ENCODE measurements at places on chromosomes 13 and 19. TPM values are rescaled to one million over a fixed set of nuclear protein-coding genes. Genes with fewer than 3 reads are reported as not detected.

SIGLEC14 gene
- polyA plus RNA-seq: 0.34 TPM

ZNF432 gene
- polyA plus RNA-seq: 2.6 TPM

EDNRB gene
- polyA plus RNA-seq: 9.6 TPM

KCNC3 gene
- 12.3 TPM for polyA plus RNA-seq

ERF gene
- 30.1 TPM for polyA plus RNA-seq

GARRE1 gene
- 11.7 TPM for polyA plus RNA-seq

TTC9B gene
- 25.0 TPM for polyA plus RNA-seq

DNA sequence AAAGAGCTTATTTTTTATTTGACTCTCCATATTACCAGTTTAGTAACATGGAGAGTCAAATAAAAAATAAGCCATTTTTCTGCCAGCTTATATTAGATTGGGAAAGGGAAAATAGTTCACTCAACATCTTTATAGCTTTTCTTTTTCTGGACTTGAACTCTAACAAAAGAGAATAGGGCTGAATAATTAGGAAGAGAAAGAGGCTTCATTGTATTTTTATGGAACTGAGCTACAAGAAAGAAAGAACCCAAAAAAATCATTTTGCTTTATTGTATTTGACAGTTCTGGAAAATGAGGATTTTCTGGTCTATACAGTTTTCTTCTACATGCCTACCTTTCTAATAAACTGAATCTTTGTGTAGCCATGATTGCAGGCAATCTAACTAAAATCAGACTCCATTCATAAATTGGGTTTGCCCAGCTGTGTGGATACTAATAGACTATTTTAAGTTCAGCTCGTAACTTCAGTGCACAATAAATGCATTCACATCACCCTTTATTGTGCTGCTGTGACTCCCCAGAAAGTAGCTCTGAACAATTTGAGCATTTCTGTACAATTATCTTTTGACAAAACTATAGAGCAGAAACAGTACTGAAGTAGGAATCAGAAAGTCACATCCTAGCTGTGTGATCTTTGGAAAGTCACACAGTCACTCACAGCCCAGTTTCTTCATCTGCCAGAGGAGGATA is 115.3 kb downstream of the STOML3 start:
- DNase-seq: peak; percentile 36

DNA sequence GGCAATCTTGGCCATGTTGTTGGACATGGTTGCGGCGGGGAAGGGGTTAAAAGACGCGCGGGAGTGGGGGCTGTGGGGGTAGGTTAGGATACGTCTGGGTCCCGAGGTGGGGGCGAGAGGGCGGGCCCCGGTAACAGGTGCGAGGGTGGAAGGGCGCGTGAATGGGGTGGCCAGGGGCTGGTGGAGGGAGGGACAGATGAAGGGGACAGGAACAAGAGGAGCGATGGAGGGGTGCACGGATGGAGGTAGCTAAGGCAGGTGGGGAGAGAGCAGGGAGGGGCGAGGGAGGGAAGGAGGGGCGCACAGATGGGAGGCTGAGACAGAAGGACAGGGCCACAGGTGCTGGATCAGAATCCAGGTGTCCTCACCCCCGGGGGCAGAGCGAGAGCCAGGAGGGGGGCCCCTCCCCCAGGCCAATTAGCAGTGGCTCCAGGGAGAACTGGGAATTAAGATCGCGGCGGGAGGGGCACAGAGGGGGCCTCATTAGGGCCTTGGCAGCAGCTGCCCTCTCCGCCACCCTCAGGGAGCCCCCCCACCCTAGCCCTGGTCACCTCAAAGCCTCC is 1.3 kb downstream of the GNG8 start:
- DNase-seq: no peak

- DNase-seq: no peak
Observed at GRCh38 chr19:47321630-47322029, 10.3 kb upstream of the C5AR2 start.

- DNase-seq: peak; percentile 75
Observed at GRCh38 chr19:49331616-49332055, 3.6 kb upstream of the CD37 start.

GRCh38 chr19:47663911-47664771 is 49.1 kb upstream of the EHD2 start:
- peak; percentile 36 for DNase-seq

- DNase-seq: no peak
Observed at GRCh38 chr19:39436350-39436716, 584 bp upstream of the RPS16 start.

DNA sequence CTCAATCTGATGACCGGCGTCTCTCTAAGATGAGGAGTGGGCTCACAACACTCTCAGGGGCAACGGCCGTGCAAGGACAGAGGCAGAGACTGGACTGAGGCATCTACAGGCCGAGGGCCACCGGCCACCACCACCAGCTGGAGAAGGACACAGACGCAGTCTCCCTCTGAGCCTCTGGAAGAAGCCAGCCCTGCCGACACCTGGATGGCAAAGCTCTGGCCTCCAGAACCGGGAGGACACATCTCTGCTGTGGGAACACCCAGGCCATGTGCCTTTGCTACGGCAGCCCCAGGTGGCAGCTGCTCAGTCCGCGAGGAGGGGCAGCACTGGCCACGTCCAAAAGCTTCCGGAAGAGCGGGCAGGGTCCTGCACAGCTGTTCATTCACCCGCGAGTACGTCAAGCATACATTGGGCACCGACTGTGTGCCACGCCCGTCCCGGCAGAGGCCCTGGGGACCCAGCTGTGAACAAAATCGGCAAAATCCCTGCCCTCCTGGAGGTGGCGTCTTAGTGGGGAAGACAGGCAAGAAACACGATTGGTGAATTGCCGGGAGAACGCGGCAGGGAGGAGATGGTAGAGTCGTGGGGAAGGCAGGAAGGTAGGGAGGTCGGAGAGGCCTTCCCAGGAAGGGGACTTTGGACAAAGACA is 17.1 kb downstream of the C2CD4C start:
- DNase-seq: no peak

DNA sequence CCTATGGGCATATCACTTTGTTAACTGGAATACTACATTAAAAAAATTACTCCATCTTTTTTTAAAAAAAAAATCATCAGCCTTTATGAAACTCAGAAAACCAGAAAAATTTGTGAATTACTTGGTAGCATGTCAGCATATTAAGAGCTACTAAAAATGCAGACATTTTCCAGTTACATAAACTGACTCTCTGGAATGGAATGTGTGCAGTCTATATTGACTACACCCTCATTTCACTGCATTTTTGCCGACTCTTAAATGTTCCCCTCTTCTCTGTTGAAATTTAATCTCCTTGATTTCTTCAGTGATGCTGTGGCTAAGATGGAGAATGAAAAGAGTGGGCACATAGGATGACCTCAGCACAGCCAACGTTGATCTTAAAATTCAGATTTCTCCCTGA is 393.8 kb downstream of the ITGBL1 start:
- DNase-seq: no peak

GRCh38 chr19:28883241-28883693 is 329.7 kb downstream of the UQCRFS1 start:
- peak; percentile 67 for DNase-seq

DNA sequence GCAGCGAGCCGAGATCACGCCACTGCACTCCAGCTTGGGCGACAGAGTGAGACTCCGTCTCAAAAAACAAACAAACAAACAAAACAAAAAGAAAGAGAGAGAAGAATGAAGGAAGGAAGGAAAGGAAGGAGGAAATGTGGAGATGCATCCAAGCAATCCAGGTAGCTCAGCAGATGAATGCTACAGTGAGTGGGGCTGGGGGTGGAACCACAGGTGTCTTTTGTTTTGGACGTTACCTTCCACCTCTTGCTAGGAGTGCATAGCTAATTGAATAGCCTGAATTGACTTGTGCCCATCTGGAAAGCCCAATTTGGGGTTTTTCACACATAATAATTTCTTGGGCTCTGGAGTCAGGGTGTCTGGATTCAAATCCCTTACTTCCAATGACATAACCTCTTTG is 66.0 kb upstream of the GTF3A start:
- DNase-seq: no peak

GRCh38 chr13:31747966-31748365 is 8.6 kb downstream of the RXFP2 start:
- no peak for DNase-seq

GRCh38 chr13:68834375-68834774 is 1273.3 kb upstream of the ATXN8OS start:
- DNase-seq: peak; percentile 0

GRCh38 chr13:49213997-49214916 is 5.9 kb upstream of the MLNR start:
- DNase-seq: no peak

GRCh38 chr13:34751492-34751891 is 190.6 kb upstream of the NBEA start:
- DNase-seq: no peak

DNA sequence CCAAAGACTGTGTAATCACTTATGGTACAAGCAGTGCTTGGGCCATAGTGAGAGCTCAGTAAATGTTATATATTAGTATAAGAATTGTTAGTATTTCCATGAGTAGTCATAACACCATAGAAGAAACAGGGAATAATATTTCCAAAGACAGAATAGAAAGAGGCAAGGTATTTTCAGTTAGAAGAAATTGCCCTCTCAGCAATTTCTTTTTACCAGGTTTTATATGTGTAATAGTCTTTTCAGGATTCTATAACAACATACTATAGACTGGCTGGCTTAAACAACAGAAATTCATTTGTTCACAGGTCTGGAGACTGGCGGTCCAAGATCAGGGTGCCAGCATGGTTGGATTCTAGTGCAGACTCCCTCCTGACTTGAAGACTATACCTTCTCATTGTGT is 485.7 kb downstream of the FOXO1 start:
- DNase-seq: no peak

- DNase-seq: no peak
Observed at GRCh38 chr13:93180356-93180969, 46.1 kb upstream of the GPC6 start.

DNA sequence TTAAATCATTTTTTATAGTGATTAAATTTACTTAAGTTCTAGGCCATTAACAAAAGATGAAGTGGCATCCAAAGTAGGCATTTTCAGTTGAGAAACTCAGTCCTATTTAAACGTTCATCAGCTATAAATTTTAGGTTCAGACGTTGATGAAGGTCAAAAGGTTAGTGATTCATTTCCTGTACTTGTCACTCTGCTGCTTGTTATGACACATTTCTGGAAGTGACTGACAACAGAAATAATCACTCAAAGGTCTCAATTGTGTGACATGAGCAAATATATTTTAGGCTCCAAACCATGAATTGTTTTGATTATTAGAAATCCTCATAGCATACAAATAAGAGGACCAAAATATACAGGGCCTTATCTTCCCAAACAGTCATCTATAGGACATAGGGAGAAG is 10.3 kb upstream of the EDNRB start:
- no peak for DNase-seq

DNA sequence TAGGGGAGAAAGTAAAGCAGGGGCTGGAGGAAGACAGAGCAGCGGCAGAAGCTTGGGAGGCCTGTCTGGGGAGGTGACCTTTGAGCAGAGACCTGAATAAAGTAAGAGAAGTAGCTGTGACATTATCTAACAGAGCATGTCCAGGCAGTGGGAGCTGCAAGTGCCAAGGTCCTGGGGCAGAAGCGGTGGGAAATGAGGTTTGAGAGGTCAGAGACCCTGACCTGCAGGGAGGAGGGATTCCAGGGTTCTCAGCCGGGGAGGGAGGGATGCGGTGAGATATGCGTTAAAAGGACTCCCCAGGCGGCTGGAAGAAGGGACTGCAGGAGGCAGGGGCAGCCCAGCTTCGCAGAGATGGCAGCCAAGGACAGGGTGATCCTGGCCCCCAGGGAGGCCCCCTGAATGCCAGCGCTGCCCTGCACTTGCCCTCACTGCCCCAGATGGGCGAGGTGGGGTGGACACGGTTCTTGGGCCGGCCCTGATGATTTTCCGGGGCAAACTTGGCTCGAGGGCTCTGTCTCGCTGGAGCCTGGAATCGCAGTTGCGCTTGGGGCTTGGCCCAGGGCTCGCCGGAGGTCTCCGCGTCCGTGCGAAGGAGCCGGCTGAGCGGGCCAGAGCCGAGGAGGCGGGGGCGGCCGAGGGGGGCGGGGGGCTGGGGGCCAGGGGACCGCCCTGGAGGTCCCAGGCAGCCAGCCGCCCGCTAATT is 3.2 kb downstream of the CRLF1 start:
- DNase-seq: no peak

GRCh38 chr19:2288818-2289713 is 7.1 kb upstream of the PEAK3 start:
- no peak for DNase-seq

DNA sequence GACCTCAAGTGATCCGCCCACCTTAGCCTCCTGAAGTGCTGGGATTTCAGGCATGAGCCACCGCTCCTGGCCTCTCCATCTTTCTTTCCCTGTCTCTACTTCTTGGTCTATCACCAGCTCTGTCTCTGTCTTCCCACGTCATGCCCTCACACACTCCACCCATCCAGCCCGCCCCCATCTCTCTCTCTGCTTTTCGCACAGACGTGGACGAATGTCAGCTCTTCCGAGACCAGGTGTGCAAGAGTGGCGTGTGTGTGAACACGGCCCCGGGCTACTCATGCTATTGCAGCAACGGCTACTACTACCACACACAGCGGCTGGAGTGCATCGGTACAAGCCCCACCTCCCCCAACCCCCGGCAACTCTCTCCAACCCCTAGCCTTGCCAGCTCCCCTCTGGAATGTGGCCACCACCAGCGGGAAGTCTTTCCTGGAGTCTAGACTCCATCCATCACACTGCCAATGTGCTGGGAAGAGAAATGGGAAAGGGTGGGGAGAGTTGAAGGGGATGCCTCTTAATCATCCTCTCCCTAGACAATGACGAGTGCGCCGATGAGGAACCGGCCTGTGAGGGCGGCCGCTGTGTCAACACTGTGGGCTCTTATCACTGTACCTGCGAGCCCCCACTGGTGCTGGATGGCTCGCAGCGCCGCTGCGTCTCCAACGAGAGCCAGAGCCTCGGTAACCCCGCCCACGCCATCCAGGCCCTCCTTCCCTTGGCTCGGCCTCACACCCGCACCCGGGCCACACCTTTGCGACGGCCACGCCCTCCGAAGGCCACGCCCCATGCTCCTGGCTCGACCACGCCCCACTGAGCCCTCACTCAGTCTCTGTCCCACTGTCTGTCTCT is 22.5 kb downstream of the LTBP4 start:
- DNase-seq: no peak

- DNase-seq: peak; percentile 86
Observed at GRCh38 chr19:47379381-47379938, 30.3 kb downstream of the DHX34 start.

DNA sequence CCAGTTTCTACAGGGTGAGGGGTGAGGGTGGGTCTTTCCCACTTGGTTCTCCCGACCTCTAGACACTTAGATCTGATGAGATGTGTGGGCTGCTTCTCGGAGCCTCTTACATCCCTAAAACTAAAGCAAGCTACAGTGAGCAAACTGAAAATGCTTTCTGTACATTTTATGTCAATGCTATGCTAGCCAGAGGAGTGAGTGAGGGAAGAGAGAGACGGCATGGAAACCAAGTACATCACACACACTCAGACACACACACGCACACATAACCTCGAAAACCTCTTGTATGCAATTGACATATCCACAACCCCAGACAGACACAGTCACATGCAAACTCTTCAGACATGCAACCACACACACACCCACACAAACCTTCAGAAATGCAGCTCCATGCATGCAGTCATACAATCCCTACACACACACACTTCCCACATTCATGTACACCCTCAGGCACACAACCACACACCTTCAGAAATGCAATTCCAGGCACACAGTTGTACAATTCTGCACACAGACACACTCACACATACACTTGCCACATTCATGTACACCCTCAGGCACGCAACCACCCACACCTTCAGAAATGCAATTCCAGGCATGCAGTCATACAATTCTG is 1.4 kb downstream of the SLC1A6 start:
- DNase-seq: peak; percentile 29
